ENCODE measurements at places on chromosomes 6 and 20.

- DNase-seq: no peak
Measured at GRCh38 chr20:57198132-57199072, 68.0 kb downstream of the BMP7 start.

DNA sequence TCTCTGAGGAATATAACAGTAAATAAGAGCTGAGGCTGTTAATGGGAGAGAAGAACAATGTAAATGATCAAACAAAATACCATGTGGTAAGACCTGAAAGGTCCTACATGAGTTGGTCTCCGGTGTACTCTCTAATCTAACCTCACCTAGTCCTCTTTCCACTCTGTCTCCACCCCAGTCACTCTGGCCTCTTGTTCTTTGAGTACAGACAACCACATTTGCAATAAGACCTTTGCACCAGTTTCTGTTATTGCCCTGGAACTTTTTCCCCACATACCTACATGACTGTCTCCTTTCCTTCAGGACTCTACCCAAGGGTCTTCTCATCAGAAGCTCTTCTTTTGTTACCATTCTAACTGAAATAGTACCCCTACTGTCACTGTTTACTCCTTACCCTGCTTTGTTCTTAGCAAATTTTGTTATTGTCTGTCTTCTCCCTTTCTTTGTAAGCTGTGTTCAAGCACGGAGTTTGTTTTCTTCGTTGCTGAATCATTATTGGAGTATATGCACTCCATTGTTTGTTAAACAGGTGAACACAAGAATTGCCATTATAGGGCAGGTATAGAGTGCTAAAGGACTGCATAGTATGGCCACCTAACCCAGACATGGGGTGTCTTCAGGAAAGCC is 37.3 kb downstream of the MAPK14 start:
- peak; percentile 68 for DNase-seq

DNA sequence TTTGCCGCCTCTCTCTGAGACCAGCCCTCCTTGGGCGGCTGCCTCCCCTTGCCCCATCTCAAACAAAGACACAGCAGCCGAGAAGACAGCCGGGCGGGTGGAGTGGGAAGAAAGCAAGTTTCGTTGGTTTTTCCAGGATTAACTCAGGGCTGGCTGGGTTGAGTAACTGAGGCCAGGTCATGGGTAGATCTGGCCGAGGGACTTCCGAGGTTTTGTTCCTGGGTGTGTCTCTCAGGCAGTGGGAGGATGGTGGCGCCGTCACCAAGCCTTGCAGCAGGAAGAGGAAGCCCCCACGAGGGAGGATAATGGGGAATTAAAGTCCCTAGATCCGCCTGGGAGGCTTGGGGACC is 167.2 kb downstream of the TTLL2 start:
- DNase-seq: no peak

DNA sequence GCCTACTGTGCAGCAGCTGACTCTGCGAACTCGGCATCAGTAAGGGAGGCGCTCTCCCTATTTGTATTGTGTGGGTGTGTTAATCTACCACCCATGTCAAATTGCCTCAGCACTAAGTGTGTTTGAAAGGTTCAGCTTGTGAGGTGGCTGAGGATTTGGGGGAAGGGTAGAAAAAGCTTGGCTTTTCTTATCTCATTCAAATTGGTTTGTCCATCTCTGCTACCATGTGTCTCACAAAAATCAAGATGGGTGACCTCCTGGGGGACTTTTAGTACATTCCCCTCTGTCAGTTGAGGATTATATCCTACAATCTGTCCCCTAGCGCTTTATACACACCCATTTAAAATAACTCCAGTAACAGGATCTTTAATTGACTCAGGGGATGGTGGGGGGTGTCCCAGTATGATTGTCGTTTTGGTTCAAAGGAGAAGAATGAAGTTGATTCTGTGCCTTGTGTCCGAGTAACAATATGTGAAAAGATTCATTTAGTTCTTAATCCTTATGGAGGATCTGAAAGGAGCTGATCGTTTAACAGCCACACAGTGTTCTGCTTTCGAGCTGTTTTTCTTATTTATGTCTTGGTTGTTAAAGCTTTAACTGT is 609.6 kb downstream of the PKHD1 start:
- DNase-seq: no peak

DNA sequence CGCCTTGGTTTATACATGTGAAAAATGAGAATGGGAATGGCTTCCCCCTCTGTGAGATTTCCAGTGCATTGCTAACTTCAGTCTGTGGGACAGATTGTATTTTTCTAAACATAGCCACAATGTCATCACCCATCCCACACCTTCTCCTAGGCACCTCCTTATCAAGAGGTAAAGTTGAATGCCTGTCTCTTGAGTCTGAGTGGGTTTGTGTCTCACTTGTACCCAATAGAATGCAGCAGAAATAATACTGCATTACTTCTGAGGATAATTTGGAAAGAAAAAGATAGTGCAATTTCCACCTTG is 27.9 kb downstream of the RIN2 start:
- no peak for DNase-seq

DNA sequence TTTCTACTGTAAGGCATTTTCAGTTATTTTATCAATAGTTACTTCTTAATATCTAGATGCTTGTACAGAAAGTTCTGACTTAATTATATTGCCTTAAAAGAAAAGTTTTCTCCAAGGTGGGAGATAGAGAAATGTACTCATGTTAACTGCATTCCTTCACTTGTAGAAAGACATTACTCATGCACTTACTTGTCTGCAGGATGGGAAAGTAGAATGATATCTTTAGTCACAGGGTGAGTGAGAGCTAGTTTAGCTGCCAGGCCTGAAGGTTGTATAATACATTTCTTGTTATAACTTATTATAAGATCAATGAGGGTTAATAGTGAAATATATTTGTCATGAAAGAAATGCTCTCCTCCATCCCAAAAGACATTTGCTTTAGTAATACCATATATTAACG is 92.1 kb downstream of the CRYBG1 start:
- no peak for DNase-seq

DNA sequence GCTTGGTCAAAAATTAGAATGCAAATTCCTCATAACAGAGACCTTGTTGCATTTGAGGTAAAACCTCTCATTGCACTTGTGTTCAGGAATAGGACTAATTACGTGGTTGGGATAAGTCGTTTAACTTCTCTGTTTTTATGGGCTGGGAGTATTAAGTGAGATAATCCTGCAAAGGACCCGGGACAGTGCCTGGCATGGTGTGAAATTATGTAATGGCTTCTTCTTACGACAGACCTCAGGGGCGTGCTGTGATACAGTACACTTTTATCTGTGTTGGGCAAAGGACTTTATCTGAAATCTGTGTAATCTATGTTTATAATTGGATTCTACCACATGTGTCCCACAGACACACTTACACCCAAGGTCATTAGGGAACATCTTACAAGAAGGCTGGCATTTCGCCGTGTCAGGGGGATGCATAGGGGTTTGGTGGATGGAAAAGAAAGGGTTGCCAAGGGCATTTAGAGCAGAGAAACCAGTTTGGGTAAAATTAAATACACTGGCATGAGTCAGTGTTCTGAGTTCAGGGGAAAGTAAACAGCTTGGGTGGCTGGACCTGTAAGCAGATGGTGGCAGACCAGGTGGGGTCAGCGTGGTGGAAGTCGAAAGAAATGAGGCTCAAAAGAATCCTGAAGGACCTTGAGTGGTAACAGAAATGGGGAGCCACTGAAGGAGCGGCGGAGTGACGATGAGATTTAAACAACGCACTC is 17.2 kb upstream of the RTF2 start:
- DNase-seq: no peak

GRCh38 chr6:36800223-36801076 is 38.8 kb downstream of the CPNE5 start:
- DNase-seq: peak; percentile 34

DNA sequence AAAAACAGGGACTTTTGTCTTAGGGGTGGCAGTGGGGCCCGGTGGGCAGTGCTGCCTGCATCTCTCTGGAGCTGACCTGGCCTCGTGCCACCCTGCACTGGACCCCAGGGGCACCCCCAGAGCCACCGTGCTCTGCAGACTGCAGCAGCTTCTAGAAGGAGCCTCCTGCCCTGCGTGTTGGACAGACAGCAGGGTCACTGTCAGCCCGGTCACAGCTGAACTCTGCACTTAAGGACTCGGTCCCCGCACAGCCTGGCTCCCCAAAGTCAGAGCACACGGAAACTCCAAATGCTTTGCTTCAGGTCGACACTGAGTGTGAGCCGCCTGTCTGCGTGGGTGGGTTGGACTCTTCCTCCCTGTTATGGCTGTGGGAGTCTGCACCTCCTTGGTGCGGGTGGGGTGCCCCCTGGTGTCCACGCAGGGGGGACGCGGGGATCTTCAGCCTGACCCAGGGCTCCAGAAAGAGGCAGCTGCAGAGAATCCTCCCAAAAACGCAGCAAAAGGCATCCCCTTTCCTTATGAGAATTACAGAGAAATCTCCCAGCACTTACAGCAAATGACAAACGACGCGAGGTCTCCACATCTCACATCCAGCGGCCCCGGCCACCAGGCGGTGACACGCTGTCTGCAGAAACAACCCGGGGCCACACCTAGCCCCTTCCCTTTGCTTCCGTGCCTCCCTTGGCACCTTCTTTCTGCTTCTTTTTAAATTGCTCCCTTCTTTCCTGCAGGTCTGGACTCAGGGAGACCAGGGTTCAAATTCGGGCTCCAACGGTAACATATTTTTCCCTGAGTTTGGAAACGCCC is 36.3 kb upstream of the DACT2 start:
- peak; percentile 49 for DNase-seq

DNA sequence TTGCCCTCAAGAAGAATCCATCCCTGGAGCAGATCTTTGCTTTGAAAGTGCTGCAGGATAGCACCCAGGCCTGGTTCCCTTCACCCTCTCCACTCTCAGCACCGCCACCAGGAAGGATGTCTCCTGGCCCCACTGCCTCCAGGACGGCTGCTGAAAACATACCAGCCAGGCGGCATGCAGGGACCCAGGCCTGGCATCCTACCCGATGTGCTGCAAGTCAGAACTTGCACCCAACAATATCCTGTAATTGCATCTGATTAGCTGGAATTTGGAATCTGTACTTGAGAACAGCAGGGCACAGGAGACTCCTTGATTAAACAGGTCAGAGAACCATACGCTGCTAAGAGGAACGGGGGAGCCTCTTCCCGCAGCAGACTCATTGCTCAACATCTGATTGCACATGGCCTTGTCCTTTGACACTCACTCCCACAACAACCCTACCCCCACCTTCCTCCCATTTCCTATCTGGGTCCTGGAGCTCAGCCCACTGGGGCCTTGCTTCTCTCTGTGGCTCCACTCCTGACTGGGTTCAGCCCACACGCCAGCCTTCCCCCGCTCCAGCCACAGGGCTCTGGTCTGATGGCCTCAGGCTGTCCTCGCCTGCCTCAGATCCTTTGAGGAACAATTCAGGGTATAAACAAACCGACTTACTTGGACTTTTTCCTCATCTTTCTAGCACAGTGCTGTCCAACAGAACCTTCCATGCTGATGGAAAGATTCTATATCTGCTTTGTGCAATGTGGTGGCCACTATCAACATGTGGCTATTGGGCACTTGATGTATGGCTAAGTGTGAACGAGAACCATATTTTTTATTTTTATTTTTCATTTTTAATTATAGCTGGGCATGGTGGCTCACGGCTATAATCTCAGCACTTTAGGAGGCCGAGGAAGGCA is 78.0 kb downstream of the FGD2 start:
- DNase-seq: peak; percentile 83

DNA sequence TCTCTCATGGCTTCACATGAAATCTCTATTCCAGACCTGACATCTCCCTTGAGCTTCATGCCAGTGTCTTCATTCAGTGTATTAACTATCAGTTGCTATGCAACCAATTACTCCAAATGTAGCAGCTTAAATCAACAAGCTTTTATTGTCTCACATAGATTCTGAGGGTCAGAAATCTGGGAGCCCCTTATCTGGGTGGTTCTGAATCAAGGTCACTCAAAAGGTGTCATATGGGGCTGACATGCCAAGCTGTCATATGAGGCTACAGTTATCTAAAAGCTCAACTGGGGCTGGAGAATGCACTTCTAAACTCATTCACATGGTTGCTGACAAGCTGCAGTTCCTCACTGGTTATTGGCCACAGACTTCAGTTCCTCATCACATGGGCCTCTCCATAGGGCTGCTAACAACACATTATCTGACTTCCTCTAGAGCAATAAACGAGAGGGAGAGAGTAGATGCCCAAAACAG is 7.3 kb upstream of the CGA start:
- DNase-seq: no peak

GRCh38 chr20:13312300-13312699 is 91.2 kb downstream of the ISM1 start:
- DNase-seq: no peak

DNA sequence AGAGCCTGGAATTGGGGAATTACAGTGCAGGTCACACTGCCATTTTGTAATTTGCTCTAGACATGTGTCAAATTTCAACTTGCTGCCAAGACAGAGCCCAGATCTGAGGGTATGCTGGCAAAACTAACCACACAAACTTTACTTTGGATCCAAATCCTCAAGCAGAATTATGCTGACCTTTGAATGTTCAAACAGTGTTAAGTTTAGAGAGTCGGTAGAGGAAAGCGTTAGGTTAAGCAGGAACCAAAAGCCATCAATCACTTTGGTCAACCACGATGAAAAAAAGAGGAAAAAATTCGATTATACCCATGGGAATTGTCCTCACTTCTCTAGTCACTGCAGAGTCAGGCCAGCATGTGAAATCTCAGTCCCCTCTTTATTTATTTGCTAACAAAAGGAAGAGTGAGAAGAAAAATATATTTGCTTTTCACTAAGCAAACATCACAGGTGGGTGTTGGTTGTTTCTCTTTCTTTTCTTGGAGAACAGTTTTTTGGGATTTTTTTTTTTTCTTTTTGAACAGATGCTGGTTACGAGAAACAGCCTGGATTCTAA is 105.1 kb upstream of the ADGRF1 start:
- DNase-seq: no peak

DNA sequence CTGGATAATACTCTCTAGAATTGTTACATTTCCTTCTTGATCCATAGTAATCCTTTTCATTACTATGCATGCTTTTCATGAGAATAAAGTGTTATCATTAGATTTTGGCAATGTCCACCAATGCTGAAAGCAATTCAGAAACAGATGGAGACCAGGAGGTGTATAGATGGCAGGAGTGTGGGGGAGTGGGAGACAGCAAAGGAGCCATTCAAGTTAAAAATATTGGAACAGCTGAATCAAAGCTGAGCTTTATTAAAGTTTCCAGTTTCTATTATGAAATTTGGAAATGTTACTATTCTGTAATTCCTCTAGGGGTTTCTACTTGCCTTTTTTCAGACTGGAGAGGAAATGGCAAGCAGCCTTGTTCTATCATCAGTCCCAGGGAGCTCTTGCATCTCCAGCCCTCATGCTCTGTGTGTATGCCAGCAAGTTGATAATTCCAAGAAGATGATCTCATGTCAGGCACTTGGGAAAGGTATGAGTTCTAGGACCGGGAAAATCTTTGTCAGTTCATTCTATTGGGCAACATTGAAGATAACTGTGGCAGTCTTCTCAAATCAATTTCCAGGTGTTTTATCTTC is 228.0 kb downstream of the CD109 start:
- DNase-seq: no peak

- DNase-seq: no peak
Measured at GRCh38 chr6:81978230-81978629, 225.7 kb upstream of the TENT5A start.
